ENCODE measurements at places on chromosomes 2 and 18. TPM values are rescaled to one million over a fixed set of nuclear protein-coding genes. Genes with fewer than 3 reads are reported as not detected.

- no peak for DNase-seq
Observed at GRCh38 chr2:238895891-238896600, 48.2 kb downstream of the TWIST2 start.

DNA sequence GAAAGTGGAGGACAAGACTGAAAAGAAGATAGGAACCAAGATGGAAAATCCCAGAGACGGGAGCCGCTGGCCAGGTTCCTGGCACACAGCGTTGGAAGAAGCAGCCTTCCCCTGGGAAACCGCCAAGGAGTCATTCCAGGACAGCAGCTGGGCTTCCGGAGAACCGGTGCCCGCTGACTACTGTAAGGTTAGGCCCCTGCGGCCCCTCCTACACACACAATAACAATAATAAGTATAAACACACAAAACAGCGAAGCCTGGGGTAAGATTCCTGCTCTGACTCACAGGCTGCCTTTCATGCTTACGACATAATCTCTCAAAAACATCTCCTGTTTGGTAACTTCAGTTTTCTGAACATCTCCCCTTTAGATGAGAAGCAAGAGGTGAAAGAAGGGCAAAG lies 28.1 kb upstream of the MYCN start:
- no peak for DNase-seq

GRCh38 chr18:77210249-77210648 lies 39.4 kb upstream of the GALR1 start:
- no peak for DNase-seq

GRCh38 chr18:44826418-44827259 lies 146.0 kb downstream of the SETBP1 start:
- no peak for DNase-seq

DNA sequence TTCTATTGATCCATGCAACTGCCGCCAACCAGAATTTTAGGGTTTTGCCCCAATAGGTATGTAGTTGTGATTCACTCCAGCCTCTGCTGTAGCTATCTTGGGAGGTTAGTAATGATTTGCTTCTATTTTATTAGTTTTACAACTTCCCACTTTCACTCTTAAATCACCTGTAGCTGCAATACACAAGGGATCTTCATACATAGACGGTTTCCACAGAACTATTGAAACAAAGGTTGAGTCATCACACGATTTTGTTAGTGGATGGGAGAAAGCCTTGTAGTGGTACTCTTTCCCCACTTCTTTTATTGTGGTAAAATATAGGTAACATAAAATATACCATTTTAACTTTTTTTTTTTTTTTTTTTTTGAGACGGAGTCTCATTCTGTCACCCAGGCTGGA lies 104.2 kb upstream of the SPRED2 start:
- no peak for DNase-seq

DNA sequence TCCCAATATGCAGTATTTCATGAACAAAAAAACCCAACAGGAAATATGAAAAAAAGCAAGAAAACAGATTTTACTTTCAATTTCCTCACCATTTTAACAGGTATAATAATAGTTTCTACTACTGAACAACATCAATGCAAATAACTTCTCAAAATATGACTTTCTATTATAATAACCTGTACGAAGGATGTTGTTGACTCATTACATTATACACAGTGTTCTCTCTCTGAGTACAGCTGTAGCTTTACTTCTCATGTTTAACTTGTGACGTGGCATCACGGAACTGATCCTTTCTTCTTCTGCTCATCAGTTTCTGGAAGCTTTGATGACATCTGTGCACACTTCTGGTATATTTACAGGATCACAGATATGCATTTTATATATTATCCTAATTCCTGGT lies 40.0 kb downstream of the FAM228A start:
- peak; percentile 57 for DNase-seq

GRCh38 chr2:143481733-143482132 lies 352.5 kb downstream of the ARHGAP15 start:
- DNase-seq: no peak

DNA sequence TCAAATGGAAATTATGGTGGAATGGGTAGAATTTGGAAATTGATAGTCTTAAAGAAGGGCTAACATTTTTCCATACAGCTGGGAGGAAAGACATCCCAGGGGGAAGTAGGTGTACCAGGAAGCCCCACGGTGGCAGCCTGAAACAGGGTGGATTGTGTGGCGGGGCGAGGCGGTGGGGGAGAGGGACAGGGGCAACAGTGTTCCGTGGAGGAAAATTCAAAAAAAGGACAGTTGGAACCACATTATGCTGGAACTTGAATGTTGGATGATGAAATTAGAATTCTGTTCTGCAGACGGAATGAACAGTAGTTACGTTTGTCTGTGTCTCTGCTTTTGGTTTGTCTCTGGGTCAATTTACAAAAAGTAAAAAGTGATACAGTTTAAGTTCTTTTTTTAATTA lies 10.6 kb upstream of the CIB4 start:
- DNase-seq: no peak

The TRAK2 gene
- total RNA-seq: 11.9 TPM

The SULT1C2 gene
- total RNA-seq: not detected
